ENCODE measurements at places on chromosomes 12 and 14.

GRCh38 chr12:57944313-57945023 is 3.1 kb downstream of the ATP23 start:
- DNase-seq, result no peak

DNA sequence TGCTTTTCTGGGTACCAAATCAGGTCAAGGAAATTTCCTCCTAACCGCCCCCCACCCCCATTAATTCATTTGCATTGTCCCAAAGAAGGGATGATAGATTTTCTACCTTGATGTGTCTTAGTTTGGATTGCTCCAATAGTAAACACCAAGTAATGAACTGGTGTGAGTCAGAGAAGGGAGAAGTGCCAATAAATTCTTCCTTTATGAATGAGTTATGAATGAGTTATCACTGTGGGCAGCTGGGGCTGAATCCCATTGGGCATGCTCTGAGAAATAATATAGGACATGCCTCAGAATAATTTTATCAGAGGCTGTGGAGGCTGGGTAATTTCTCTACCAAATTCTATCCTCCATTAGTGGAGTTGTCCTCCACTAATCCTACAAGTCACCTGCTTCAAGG is 277.9 kb upstream of the FLRT2 start:
- DNase-seq, result no peak

- DNase-seq, result no peak
Measured at GRCh38 chr12:120853188-120853587, 51.0 kb downstream of the SPPL3 start.

GRCh38 chr12:110104188-110105094 is 19.7 kb upstream of the IFT81 start:
- no peak for DNase-seq

GRCh38 chr14:58829594-58829993 is 191.8 kb downstream of the DACT1 start:
- DNase-seq, result no peak

DNA sequence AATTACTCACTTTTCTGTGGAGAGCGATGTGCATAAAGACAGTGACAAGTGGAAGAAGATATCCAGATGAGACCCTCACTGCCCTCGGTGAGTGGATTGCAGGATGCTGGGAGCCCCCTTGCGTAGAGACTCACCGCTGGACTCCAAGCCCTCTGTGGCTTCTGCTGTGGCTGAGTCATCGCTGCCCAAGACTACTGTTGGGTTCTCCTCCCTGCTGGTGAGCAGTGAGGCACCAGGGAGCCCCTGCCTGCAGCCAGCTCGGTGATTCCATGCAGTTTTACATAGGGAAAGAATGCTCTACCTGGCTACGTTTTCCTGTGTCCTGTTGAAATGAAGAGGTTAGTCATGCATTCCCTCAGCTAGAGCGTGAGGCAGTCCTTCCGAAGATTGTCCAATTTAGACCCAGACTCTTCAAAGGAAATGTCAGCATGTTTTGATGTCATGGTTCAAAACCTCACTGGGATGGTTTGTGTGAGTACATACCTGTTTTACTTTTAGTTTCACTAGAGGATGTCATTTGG is 28.2 kb downstream of the TRAF3 start:
- DNase-seq, result no peak

- DNase-seq, result peak; percentile 78
Measured at GRCh38 chr12:54220092-54220557, 31.3 kb upstream of the SMUG1 start.

GRCh38 chr14:32354716-32355115 is 25.6 kb downstream of the AKAP6 start:
- no peak for DNase-seq

DNA sequence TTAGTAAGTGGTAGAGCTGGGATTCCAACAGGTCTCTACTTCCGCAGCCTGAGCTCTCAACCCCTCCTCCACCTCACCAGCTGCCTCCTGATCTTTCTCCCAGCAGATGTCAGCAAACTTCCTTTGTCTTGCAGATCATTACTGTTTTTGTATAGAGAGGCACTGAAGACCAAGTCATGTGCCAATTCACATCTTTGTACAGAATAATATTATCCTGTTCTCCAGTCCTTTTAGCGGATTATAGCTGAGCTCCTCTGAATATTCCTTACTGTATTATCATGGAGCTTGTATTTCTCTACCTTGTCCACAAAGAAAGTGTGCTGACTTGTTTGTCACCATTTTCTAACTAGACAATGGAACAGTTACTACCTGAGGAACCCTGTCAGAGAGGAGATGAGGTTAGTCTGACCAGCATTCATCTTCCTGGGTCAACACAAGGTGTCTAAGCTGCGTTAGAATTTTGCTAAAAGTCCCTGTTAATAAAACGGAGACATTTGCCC is 142.3 kb upstream of the ARHGAP5 start:
- peak; percentile 43 for DNase-seq

DNA sequence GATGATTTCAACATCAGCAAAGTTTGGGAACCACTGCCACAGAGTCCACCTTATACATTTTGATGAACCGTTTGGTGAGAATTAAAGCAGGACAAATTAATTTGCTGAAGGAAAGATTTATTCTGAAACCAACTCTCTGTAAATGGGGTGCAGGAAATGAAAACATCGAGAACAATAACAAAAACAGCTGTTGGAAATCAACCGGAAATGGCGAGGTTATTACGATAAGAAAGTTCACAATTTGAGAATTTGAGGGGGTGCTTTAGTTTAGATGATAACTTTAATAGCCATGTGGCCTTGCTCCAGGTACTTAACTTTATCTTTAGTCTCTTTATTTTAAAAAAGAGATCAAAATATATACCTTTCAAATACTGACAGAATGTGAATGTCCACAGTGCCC is 56.7 kb downstream of the KCNJ8 start:
- no peak for DNase-seq

DNA sequence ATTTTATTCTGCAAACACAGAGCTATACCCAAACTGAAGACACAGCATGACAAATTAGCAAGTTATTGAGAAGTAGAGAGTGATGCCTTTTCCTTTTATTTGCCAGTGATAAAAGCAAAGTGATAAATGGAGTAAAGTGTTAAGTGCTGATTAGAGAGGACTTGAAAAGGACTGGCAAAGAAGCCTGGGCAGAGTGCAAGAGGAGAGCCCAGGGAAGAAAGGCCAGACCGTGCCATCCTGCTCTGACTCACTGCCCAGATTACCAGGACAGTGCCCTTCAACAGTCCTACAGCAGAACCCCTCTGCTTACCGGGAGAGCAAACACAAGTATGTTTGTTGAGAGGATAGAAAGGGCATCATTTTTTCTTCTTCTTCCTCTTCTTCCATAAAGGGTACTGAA is 106.5 kb downstream of the ETV6 start:
- no peak for DNase-seq

GRCh38 chr12:10771132-10771733 is 31.2 kb downstream of the TAS2R7 start:
- DNase-seq, result peak; percentile 25

DNA sequence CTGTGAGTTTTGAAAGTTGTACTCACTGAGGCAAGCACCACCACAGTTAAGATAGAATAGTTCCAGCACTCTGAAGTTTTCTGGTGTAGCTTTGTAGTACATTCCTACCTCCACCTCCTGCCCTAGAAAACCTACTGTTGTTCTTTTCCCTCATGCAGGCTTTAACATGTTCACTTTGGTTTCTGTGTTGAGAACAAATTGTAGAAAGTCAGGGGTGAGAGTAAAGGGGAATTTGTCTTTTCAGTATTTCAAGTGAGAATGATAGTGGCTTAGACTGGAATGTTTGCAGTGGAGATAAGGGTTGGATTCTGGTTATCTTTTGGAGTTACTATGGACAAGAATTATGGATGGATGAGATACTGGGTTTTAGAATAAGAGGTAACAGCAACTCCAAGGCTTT is 67.2 kb downstream of the AEBP2 start:
- no peak for DNase-seq

DNA sequence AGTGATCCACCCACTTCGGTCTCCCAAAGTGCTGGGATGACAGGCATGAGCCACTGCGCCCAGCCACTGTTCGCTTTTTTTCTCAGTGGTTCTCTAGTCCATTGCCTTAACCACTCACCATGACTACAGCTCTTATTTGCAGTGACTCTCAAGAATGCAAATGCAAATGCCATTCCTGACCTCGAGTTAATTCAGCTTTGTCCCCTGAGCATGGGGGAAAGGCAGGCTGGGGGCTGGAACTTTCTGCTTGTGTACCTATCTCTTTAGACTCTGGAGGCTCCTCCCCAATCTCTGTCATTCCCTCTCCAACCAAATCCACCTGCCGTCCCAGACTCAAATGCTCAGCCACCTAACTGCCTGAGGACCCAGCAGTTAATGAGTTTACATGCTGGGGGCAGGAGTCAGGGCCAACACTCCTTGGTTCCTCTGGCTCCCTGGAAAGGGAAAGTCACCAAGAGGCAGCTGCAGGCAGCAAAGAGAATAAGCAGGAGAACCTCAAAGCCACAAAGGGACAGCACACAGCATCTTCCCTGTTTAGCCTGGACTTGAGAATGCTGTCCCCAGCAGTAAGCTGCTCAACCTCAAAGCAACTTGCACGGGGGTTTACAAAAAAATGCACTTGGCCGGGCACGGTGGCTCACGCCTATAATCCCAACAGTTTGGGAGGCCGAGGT is 5.3 kb upstream of the HNF1A start:
- DNase-seq, result no peak

GRCh38 chr12:125069616-125070015 is 4.4 kb downstream of the AACS start:
- no peak for DNase-seq

DNA sequence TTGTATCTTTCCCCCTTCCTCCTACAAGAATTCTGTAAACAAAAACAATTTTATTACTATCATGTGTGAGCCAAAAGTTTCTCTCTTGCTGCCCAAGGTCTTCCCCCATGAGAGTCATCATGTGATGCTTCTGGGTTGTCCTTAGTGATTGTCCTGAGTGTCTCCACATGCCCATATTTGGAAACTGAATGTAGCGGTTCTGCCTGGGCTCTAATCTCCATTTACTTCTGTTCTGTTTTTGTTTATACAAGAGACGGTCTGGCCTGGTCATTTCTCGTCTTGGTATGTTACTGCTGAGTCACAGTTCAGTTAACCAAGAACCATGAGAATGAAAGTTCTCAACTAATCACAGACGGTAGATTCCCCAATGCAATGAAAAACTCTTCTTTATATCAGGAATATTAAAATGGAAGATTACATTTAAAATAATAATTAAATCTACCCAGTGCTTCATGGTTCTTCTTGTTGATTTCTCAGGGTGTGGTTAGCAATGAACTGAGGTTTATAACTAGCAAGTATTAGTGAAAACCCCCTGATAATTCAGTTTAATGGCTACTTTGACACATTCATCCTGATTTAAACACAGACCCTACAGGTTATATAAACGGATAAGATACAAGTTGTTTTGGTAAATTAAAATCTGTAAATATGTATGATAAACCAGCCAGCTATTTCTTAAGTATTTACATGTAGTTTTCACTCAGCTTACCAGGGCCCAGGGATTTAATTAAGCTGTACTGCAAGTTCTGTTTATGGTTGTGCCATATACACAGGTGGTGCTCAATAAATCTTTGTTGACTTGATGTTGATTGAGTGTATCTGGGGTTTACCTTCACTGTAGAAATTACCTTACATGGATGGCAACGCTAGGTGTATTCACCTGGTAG is 81.1 kb downstream of the PELI2 start:
- DNase-seq, result no peak

DNA sequence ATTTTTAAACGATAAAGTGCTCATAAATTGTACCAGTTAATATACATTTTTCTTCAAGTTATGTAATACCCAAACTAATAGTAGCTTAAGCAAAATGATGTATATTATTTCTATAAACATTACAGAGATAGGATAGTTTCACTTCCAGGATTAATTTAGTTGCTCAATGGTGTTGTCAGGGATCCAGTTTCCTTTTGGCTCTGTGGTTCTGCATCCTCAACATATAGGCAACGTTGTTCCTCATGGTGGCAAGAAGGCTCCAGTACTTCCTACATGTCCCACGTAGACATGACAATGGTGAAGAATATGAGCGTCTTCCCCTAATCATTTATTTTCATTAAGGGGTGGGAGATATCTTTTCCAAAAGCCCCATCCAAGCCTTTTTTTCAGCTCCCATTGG is 60.7 kb upstream of the DCD start:
- no peak for DNase-seq

DNA sequence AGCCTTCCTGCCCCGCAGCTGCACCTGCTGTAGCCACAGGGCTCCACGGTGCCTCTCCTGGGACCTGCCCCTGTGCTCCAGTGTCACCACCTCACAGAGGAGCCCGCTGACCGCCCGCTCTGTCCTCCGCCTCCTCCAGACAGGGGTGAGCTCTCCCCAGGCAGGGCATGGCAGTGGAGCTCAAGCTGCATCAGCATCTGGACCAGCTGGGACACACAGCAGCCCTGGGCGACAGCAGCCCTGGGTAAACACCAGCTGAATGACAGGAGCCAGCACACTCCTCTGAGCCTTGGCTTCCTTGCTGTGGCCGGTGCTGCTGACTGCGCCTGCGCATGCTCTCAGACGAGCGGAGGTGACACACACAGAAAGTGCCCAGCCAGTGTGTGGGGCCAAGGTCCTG is 22.0 kb downstream of the CHGA start:
- no peak for DNase-seq

DNA sequence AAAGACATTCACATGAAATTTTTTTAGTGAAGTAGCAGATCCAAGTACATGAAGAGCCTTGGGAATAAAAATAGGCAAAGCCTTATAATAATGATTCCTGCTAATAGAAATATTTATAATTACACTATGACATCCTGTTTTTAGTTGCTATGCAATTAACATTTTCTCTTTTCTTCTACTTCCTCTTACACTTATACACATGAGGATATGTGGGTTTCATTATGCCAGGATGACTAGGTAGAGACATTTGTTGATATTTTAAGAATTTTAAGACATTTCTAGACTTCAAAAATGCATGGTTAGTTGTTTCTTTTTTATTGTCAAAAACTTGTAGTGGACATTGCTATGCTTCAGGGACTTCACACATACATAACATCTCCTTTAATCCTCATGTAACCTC is 326.8 kb downstream of the SYT1 start:
- DNase-seq, result peak; percentile 6

DNA sequence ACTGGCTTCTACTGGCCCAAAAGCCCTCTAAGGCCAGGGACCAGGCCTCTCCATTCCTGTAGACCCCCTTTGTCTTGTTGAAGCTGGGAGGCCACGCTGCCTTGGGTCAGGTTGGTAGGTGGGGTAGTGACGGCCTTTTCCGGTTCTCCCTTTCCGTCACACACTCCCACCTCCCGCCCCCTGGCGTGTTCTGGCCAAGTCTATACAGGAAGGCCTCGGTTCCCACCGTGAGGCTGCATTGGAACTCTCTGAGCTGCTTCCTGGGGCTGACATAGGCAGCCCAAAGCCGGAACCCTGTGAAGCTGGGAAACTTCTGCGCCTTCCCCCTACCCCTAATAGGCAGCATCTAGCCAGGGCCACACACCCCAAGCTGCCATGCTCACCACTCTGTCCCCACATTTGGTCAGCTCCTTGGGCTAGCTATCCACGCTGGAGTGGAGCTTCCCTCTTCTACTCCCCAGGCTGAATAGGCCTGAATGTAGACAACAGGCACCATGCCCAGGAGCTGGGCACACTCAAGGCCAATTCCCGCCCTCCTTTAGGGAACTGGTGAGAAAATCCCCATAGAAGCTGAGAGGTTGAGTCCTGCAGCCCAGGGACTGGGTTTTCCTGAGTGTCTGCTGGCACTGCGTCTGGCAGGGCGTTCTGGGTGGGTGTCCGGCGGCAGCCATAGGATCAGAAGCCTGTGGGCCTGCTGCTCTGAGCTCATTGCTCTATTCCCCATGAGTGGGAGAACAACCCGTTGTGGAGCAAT is 35.7 kb downstream of the RIN3 start:
- DNase-seq, result no peak

- DNase-seq, result no peak
Measured at GRCh38 chr14:28656704-28657255, 109.8 kb upstream of the FOXG1 start.
